ENCODE measurements at places on chromosomes 1 and 21. TPM values are rescaled to one million over a fixed set of nuclear protein-coding genes. Genes with fewer than 3 reads are reported as not detected.
A peak's percentile ranks its signal among the peaks of the same experiment; 100 is the strongest.

Gene LAMC1
- total RNA-seq: 385 TPM

Gene ANGPTL1
- not detected for total RNA-seq

Gene ANGPTL3
- not detected for total RNA-seq

Gene PAQR6
- total RNA-seq: 0.44 TPM

Gene MMP23B
- 4.1 TPM for total RNA-seq

Gene SLC9C2
- not detected for total RNA-seq

Gene SH2D5
- 12.3 TPM for total RNA-seq

Gene A3GALT2
- not detected for total RNA-seq

Gene RGS13
- total RNA-seq: not detected

Gene RNF11
- total RNA-seq: 145 TPM

- no peak for DNase-seq
Measured at GRCh38 chr21:43304206-43304605, 122.7 kb downstream of the SIK1 start.

GRCh38 chr21:40300300-40300699 lies 433.1 kb downstream of the PCP4 start:
- DNase-seq: no peak

DNA sequence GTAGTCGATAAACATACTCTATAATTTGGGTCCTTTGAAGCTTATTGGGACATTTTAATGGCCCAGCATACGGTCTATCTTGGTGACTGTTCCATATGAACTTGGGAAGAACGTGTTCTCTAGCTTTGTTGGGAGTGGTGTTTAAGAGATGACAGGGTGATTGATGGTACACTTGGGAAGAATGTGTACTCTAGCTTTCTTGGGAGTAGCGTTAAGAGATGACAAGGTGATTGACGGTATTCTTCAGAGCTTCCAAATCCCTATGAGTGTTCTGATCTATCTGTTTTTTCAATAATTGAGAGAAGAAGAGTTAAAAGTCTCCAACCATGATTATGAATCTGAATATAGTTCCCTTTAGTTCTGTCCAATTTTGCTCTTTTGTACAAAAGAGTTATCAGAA lies 9.4 kb downstream of the NPHP4 start:
- no peak for DNase-seq

DNA sequence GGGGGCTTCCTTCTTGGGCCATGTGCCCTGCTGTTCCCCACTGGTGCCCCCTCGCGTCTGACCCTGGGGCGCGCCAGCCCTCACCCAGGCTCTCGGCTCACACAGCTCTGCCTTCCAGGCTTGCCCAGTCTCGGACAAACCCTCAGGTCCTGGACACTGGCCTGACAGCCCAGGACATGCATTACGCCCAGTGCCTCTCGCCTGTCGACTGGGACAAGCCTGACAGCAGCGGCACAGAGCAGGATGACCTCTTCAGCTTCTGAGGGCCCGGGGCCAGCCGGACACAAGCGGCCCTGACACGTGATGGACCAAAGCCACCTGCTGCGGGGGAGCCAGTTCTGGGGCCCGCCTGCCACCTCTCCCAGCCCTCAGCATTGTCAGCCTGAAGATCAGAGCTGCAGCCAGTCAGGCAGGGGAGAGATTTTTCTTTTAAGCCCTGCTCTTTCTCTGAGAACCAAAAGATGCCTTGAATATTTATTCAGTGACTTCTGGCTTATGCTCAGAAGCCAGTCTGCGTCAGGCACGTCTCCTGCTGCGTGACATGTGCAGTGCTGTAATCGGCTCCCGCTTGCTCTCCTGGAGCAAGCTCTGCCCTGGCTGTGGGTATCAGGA lies 23.4 kb downstream of the LDLRAP1 start:
- DNase-seq: peak; percentile 83

DNA sequence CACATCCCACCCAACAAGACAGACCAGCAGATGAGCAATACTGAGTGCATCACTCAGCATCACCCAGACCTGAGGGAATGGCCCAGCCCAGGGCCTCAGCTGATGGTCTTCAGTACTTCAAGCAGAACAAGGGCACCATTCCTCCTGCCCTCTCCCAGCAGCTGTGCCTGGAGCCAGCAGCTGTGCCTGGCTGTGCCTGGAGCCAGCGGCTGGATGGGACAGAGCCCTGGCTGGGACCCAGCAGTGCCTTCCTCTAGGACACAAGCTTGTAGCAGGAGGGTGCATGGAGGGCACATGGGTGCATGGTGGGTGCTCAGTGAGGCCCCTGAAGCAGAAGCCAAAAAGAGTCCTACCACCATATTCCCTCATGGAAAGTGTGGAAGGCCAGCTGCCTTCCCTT lies 583.8 kb downstream of the NPHP4 start:
- no peak for DNase-seq

DNA sequence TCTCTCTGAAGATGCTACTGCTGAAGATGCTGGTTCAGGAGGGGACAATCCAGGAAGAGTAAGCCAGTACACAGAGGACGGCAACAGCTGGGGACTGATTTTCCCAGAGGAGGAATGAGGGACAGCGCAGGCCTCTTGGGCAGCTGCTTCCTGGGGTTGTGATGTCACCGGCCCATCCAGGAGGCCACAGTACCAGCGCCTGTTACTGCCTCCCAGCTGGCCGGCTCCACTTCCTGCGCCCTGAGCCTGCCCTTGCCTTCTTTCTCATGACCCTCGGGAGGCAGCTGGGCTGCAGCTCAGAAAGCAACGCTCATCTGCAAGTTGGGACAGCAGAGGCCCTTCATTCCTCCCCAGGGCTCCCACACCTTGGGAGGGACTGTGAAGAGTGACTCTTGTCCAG lies 21.9 kb upstream of the ID3 start:
- peak; percentile 36 for DNase-seq

DNA sequence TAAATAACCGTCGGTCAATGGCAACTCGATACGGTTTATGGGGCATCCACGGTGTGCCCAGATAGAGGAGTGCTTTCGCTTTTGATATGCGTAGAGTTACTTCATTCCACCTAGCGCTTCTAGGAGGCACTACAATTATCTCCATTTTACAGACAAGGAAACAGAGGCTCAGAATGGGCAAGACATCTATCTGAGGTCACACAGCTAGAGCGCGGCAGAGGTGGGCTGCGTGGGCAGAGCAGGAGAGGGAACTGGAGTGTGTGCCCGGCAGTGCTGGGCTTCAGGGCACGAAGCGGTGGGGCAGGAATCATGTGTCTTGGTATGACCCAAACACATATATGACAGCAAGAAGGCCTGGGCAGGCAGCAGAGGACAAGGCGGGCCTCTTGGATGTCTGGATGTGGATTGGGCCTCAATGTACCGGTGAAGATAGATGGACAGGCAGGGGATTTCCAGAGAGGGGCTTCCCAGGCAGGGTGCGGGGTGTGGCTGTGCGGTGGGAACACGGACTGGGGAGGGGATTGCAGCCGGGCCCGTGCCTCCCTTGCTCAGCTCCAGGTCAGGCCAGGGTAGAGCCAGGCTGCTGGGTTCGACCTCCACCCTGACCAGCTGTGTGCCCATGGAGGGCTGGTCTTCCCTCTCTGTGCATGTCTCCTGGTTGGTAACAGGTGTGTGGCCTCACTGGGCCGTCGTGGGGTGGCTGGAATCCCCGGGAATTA lies 21.2 kb downstream of the TP73 start:
- no peak for DNase-seq

DNA sequence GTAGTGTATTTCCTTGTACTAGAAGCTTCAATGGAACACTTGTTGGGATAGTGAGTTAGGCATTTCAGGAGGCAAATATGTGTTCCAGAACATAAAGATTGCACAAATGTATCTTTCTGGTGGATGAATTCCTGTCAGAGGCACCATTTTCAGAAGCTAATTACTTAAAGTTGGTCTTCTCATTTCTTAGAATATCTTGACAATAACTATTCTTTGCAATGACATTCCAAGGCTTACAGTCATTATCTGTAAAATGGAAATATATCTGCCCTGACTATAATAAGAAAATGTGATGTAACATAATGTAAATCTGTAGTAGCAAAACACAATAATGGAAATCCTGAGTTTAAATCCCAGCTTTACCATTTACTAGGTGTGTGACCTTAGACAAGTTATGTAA lies 2.7 kb downstream of the VCAM1 start:
- DNase-seq: no peak

DNA sequence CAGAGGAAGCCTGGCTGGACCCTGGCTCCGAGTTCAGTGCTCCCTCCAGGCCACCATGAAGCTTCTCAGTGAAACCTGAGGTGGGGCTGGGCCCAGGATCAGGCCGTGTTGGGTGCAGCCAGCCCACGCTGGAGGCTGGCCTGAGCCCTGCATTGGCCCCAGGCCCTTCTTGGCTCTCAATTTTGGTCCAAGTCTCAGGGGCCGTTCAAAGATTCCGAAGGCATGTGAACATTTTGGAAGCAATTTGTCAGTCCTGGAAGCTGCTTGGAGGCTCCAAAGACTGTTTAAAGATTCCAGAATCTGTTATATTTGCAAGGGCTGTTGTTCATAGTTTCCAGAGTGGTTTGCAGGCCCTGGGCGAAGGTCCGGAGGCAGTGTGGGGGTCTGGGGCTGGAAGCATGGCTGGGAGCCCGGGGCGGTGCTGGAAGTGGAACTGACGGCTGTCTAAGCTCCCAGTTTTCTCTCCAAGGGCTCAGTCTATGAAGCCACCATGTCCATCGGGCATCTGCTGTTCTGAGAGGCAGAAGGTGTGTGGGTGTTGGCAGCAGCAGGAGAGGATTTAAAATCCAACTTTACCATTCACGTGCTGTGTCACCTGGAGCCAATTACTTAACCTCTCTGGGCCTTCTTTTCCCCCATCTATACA lies 104.9 kb downstream of the EPHB2 start:
- DNase-seq: no peak

- DNase-seq: no peak
Measured at GRCh38 chr21:21332492-21332891, 334.3 kb downstream of the NCAM2 start.

GRCh38 chr1:202998836-202999750 lies 8.1 kb upstream of the TMEM183A start:
- peak; percentile 49 for DNase-seq

DNA sequence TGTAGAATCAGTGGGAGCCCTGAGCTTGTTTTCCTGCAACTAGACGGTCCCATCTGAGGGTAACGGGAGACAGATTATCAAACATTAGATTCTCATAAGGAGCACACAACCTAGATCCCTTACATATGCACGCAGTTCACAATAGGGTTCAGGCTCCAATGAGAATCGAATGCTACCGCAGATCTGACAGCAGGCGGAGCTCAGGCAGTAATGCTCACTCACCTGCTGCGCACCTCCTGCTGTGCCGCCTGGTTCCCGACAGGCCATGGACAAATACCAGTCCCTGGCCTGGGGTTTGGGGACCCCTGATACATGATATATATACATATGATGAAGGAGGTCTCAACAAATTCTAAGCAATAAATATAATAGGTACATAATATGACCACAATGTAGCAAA lies 19.7 kb upstream of the SMIM12 start:
- no peak for DNase-seq

- no peak for DNase-seq
Measured at GRCh38 chr1:79519084-79519760, 512.7 kb upstream of the ADGRL4 start.

- DNase-seq: no peak
Measured at GRCh38 chr1:234667600-234668576, 57.9 kb upstream of the IRF2BP2 start.

GRCh38 chr1:164473544-164473943 lies 85.4 kb upstream of the PBX1 start:
- DNase-seq: no peak

All from HFFc6 (cell line).